Activated T-helper 1 cell treated with anti-CD3 and anti-CD28 coated beads, Interleukin-2, amount 50 U/mL, for 16 hours (primary cell): ENCODE measurements at places on chromosomes 7 and 10.

DNA sequence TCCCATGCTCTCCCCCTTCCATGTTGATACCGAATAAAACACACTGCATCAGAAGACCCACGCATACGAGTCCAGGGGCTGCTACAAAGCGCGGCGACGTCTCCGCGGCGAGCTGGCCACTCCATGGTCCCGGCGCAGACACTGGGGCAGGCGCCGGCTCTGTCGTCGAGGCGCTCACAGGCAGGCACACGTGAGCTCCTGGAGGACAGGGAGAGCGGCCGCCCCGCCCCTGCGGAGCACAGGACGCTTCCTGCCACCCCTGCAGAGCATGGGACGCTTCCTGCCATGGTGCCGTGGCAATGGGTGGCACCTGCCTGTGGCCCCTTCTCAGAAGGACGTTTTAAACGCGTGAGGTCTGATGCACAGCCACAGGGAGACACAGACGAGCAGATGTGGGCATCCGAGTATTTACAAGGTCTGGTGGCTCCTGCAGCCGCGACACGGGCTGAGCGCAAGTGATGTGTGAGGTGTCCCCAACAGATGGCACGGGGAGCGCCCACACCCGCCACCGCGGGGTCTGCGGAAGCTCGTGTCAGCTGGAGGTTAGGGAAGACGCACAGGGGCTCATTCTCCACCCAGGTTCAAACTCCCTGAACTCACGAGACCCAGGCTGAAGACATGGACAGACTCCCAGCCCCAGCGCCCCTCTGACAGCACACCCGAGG lies 21.4 kb upstream of the GPR146 start:
- DNase-seq = no peak

DNA sequence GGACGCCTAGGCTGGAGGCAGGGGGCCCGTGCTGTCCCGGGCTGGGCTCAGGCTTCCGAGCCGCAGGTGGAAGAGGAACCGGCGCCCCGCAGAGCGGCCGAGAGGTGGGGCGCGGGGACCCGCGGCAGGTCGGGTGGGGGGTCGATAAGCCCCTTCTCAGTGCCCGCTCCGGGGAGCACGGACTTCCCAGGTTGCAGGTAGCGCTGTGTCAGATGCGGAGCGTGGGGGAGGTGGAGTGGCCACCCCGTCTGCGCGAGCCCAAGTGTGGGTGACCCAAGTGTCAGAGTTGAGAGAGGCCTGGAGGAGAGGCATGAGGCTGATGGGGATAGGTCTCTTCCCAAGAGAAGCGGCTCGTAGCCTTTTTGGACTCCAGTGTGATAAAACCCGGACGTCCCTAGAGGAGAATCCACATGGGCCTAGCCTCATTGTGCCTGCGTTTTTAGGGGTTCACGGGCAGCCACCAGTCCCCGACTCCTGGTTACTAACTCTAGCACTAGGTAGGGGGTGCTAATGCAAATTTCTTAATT lies 580 bp downstream of the EEPD1 start:
- DNase-seq = no peak

- peak; percentile 34 for DNase-seq
Measured at GRCh38 chr7:7969306-7970236, 975 bp downstream of the GLCCI1 start.

- DNase-seq = no peak
Measured at GRCh38 chr7:152328234-152328633, 107.6 kb downstream of the KMT2C start.

DNA sequence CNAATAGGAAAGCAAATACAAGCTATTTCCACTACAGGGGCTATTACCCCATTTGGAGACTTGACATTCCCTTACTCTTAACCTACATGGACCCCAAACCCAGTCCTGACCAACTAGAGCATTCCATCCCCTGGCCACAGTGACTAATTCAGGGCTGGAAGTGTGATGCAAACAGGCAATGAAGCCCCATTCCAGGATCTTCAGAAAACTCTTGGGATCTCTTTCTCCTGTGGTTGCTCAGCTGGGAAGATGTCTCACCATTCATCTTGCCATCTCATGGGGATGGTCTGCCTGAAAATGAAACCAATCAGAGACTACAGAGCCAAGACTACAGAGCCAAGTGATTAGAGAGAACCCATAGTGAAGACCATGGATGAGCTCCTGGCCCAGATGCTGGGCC lies 206.2 kb downstream of the ZNF365 start:
- no peak for DNase-seq
